GM19239 (cell line): ENCODE measurements at places on chromosomes 6 and 20.

DNA sequence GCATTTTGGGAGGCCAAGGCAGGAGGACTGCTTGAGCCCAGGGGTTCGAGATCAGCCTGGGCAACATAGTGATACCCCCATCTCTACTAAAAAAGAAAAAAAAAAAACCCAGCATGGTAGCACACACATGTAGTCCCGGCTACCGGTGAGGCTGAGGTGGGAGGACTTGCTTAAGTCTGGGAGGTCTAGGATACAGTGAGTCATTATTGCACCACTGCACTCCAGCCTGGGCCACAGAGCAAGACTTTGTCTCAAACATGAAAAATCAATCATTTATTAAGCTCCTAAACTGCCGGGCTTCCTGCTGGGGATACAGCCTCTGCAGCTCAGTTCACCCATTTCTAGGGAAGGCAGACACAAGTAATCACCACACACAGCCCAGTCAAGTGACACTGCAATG is 7.3 kb upstream of the USP45 start:
- no peak for DNase-seq

DNA sequence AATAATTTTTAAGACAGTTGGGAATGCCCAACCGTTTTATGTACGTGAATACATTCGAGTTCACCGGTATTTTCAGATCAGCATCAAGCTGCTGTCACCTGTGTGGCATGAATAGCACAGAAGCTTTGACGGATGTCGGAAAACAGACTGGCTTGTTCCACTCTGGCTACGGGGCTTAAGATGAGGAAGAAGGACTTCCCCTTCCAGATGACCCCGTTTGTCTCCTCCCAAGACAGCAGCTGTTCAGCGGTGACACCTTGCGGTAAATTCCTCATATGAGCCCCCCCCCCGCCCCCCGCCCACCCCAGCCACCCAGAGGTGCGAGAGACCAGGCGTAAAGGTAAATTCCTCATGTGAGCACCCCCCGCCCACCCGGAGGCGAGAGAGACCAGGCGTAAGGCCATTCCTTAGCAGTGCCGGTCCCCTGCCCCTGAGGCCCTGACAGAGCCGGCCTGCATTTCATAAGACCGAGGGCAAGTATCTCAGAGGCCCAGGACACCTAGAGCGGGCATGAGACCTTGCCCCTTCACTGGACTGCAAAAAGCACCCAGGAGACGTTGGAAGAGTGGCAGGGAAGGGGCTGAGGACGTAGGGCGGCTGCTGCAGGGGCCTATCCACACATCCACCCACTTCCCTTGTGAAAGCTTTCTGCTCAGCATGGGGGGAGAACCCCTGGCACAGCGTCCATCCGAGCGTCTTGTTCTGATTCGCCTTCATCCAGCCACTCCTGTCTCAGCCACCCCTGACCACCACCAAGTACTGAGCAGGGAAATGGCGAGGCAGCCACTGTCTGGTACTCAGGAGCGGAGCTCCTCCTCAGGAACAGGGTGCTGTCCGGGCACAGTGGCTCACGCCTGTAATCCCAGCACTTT is 7.3 kb upstream of the PCMTD2 start:
- no peak for DNase-seq

DNA sequence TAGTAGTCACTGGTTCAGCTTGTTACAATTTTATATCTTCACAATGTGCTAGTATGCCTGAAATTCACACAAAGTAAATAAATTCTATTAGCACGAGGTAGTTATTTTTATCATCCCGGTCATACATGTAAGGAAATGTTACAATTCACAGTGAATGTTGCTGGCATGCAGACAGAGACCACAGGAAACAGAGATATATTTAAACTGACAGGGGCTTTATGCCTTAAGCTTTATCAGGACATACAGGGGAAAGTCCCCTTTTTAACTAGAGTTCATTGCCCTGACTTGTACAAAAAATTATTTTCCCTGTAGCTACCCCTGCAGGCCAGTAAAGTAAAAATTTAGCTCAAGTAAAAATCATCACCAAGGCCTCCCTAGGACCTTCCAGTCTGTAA is 712.0 kb upstream of the NRSN1 start:
- DNase-seq: no peak

GRCh38 chr6:27608916-27609883 is 136.3 kb upstream of the ZNF184 start:
- DNase-seq: no peak

GRCh38 chr20:22217712-22218352 is 366.5 kb downstream of the FOXA2 start:
- DNase-seq: no peak
